ENCODE measurements at places on chromosomes 3 and 15. TPM values are rescaled to one million over a fixed set of nuclear protein-coding genes. Genes with fewer than 3 reads are reported as not detected.

Gene FILIP1L
- total RNA-seq = 97.0 TPM

- no peak for DNase-seq
Measured at GRCh38 chr3:47370887-47371697, 9.7 kb upstream of the PTPN23 start.

- DNase-seq = no peak
Measured at GRCh38 chr15:77905301-77905920, 172.1 kb downstream of the TBC1D2B start.

GRCh38 chr15:59199626-59200465 is 6.8 kb upstream of the LDHAL6B start:
- DNase-seq = no peak

DNA sequence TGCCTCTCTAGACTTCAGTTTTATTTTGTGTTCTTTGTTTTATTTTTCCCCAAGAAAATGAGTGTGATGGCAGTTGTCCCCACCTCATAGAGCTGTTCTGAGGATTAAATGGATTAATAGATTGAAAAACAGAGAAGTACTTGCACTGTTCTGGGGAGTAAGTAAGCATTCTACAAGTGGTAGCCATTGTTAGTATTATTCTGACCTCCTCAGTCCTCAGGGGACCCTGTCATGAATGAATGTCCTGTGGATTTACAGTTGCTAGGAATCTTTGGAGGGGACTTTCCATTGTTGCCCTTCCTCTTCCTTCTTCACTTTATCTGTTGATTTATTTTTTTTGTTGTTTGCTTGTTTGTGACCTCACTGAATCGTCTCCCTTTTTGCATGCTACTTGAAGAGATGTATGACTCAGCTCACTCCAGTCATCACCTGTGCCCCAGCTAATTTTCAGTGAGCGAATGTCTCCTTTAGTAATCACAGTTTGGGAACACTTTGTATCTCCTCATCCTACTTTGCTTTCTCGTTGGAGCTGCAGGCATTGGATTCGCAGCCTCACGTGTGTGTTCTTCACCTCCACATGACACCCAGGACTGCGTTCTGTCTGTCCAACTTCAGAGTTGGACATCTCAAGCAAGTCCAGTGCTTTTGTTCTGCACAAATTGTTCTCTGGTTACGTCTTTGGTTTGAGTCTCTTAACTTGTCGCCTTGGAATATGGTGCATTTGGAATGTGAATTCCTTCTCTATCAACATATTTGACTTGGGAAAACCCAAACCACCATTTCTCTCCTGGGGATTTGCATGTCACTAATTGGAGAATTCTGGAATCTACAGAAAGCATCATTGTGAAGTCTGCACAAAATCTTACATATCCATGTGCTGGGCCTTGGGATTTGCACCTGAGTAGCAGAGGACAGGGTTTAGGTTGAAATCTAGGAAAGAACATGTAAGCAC is 54.5 kb downstream of the LRTM1 start:
- no peak for DNase-seq
